ENCODE measurements at places on chromosomes 11 and 22.

DNA sequence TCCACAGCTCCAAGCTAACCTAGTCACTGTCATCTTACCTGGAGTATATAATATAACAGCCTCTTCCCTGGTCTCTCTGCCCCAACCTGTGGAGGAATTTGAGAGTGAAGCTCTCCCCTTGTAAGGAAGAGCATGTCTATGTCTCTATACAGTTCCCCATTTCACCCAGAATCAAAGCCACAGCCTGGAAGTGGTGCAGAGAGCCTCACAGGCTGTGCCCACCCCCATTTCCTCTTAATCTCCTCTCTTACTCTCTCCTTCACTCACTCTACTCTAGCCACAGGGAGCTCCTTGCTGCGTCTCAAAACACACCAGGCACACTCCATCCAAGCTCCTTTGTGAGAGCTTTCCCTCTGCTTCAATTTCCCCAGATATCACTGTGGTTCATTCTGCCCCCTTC is 302.5 kb upstream of the ISX start:
- DNase-seq = no peak

- no peak for DNase-seq
These were observed 189.2 kb upstream of the ARHGAP20 start for GRCh38 chr11:110901441-110901840.

DNA sequence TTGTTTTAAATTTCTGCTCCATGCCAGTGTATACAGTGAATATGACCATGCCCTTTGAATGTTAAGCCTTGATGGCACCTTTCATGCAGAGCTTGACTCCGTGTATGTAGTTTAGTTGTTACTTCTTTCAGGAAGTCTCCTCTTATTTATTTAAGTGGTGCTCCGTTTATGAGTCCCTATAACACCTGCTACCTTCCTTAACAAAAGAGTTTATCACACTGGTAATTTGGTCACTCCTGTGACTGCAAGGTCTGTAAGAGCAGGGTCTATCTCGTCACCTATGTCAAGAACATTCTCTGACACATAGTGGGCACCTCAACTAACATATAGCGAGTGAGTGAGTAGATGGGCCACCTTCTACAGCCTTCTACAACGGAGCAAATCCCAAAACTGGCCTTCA is 152.5 kb downstream of the CCDC34 start:
- DNase-seq = no peak

- no peak for DNase-seq
These were observed 1.3 kb downstream of the HARBI1 start for GRCh38 chr11:46615756-46616155.

DNA sequence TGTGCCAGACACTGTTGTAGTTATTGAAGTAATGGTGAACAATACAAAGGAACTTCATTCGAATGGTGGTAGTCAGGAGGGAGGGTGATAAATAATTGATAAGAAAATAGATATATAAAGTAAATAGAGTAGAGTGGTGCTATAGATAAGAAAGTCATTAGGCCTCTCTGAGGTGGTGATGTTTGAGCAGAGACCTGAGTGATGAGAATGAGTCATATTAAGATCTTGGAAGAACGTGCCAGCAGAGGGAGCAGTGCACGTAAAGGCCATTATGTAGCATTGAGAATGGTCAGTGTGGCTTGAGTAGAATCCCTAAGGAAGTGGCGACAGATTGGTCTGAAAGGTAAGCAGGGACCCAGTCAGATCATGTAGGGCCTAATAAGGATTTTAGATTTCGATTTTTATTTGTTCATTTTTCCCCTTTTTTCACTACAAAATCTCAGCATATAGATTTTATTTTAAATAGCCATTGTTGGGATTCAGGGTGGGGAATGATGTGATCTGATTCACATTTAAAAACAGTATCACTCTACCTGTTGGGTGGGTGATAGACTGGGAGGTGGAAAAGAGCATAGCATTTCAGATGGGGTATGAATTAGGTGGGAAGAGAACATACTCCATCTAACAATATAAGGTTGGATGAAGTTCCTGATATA is 44.7 kb downstream of the CCDC90B start:
- peak; percentile 43 for DNase-seq

Measured in SW 1271 (cell line).